Bronchial epithelial cell (primary cell): ENCODE measurements at places on chromosomes 3 and 15. TPM values are rescaled to one million over a fixed set of nuclear protein-coding genes. Genes with fewer than 3 reads are reported as not detected.

SERPINI1 gene
- total RNA-seq: 1.8 and 3.3 TPM in 2 replicates

ZNF80 gene
- total RNA-seq: not detected in 2 replicates

LRRC31 gene
- total RNA-seq: not detected in 2 replicates

AMOTL2 gene
- 54.2 and 89.9 TPM in 2 replicates for total RNA-seq

ST3GAL6 gene
- 2.9 and 5.4 TPM in 2 replicates for total RNA-seq

MYL3 gene
- total RNA-seq: not detected in 2 replicates

CPN2 gene
- not detected in 2 replicates for total RNA-seq

IGSF11 gene
- total RNA-seq: 0.13 and 1.1 TPM in 2 replicates

RAB6B gene
- total RNA-seq: under 0.01 and 0.13 TPM in 2 replicates

LRRK1 gene
- total RNA-seq: 4.2 TPM in 2 replicates

XCR1 gene
- total RNA-seq: under 0.01 TPM in 1 of 2 replicates, not detected in the other

PGBD4 gene
- total RNA-seq: 1.3 and 1.8 TPM in 2 replicates

CCDC174 gene
- 5.8 and 8.7 TPM in 2 replicates for total RNA-seq

HGD gene
- total RNA-seq: under 0.01 and 0.38 TPM in 2 replicates

RTP3 gene
- total RNA-seq: not detected in 2 replicates

SENP8 gene
- total RNA-seq: 1.1 and 2.3 TPM in 2 replicates

CELF6 gene
- total RNA-seq: under 0.01 TPM in 1 of 2 replicates, not detected in the other

MUC4 gene
- total RNA-seq: 0.26 and 1.0 TPM in 2 replicates

GP5 gene
- total RNA-seq: under 0.01 TPM in 2 replicates

KLHL40 gene
- total RNA-seq: not detected in 2 replicates

PODXL2 gene
- 1.8 and 3.4 TPM in 2 replicates for total RNA-seq

CAMK1 gene
- total RNA-seq: 18.2 and 36.4 TPM in 2 replicates

EFCAB12 gene
- not detected in 2 replicates for total RNA-seq

DLEC1 gene
- total RNA-seq: 0.26 TPM in 2 replicates

COL6A5 gene
- not detected in 2 replicates for total RNA-seq

GPX1 gene
- 533 and 633 TPM in 2 replicates for total RNA-seq

ITIH4 gene
- total RNA-seq: 0.26 and 1.8 TPM in 2 replicates

SLC27A2 gene
- total RNA-seq: 1.3 and 6.7 TPM in 2 replicates

BRK1 gene
- total RNA-seq: 72.1 and 106 TPM in 2 replicates

CCNB2 gene
- 2.1 and 2.3 TPM in 2 replicates for total RNA-seq

CRYGS gene
- 0.79 and 1.7 TPM in 2 replicates for total RNA-seq
